Central memory CD8-positive, alpha-beta T cell (primary cell): ENCODE measurements at places on chromosomes 11 and 22.

DNA sequence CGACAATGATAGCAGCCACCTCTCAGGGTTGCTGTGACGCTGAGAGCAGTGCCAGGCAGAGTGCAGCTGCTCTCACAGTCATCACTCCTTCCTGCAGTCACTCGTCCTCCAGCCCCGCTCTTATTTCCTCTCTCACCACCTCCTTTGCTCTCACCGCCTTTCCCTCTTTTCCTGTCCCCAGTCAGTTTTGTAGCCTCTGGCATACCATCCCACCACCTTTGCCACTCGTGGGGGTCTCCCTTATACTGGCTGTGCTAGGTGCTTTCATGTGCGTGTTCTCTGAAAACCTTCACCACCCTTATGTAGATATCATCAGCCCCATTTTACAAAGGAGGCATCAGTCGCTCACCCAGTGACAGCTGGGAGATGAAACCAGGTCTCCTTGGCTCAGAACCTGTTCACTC is 19.3 kb upstream of the ST3GAL4 start:
- no peak for DNase-seq

DNA sequence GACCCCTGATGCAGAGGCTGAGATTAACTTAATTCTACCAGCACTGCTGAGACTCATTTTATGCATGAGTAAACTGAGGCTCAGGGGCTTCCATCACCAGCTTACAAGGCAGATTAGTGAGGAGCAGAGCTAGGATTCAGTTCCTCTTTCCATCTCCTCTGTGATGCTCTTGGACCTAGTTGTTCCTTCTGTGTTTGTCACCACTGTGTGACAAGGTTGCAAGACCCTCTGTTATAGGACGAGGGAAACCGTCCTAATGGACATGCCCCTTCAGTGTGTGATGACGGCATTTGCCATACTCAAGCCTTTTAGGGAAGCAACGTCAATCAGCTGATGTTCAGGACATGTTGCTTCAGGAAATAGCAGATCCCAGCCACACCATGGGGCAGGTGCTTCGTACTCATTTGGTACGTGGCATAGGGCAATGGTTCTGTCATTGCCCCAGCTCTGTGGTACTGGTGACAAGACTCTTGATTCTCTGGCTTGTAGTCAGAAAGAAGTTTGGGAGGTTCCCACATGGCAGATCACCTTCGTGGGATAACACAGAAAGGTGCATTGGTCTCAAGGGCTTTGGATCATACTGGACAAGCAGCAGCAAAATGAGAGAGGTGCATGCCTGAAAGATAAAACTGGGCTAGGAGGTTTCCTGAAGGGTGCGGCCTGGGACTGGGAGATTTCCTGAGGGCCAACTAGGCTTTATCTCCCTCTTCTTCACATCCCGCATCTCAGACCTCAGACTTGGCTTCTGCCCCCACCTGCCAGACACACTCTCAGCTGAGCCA is 23.9 kb upstream of the CD44 start:
- no peak for DNase-seq

GRCh38 chr11:105829084-105829483 is 193.0 kb downstream of the MSANTD4 start:
- no peak for DNase-seq

GRCh38 chr11:77211040-77211451 is 83.0 kb downstream of the MYO7A start:
- DNase-seq, result no peak

- no peak for DNase-seq
Measured at GRCh38 chr11:75602951-75603350, 40.9 kb downstream of the SERPINH1 start.

GRCh38 chr11:15909937-15910598 is 446.3 kb downstream of the SOX6 start:
- no peak for DNase-seq

DNA sequence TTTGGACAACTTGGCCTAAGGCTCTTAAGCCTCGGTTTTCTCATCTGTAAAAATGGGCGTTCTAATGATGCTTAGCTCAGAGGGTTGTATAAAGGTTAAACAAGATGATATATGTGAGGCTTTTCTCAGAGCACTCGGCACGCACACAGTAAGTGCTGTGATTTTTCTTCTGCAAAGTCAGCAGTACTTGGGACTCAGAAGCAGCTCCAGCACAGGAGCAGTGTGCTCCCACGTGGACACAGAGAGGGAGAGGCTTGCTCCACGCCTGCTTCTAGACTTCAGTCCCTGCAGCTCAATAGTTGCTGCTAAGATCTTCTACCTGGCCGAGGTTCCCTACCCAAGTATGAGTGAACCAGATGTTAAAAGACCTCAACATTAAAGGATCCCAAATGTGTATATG is 39.9 kb upstream of the PHF21A start:
- DNase-seq, result no peak

- DNase-seq, result no peak
Measured at GRCh38 chr22:25911243-25911972, 169.4 kb downstream of the MYO18B start.

GRCh38 chr11:67349036-67349435 is 4.3 kb downstream of the POLD4 start:
- no peak for DNase-seq
